ENCODE measurements at places on chromosomes 4 and X.
A peak's percentile ranks its signal among the peaks of the same experiment; 100 is the strongest.

- DNase-seq: no peak
Observed at GRCh38 chrX:99010957-99011356, 1399.1 kb downstream of the PCDH19 start.

GRCh38 chrX:136936183-136936549 is 55.6 kb upstream of the RBMX start:
- no peak for DNase-seq

DNA sequence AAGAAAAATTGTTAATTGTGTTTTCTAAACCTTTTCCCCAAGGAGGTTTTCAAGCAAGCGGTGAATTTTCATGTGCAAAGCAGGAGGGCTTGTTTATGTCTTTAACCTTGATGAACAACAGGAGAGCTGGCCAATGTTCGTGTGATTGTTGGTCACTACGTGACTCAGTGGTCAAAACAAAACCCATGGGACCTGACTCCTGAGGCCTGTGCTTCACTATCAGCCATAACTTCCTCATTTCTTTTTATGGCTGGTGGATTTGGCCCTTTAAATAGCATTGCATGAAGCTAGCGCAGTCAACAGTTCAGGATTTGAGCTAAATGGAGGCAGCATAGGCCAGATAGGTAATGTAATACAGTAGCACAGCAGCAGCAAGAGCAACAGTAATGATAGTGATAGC is 80.5 kb downstream of the MID1IP1 start:
- no peak for DNase-seq

- DNase-seq: no peak
Observed at GRCh38 chr4:105470766-105471165, 3.1 kb downstream of the PPA2 start.

- DNase-seq: no peak
Observed at GRCh38 chr4:96652158-96652557, 812.3 kb downstream of the PDHA2 start.

DNA sequence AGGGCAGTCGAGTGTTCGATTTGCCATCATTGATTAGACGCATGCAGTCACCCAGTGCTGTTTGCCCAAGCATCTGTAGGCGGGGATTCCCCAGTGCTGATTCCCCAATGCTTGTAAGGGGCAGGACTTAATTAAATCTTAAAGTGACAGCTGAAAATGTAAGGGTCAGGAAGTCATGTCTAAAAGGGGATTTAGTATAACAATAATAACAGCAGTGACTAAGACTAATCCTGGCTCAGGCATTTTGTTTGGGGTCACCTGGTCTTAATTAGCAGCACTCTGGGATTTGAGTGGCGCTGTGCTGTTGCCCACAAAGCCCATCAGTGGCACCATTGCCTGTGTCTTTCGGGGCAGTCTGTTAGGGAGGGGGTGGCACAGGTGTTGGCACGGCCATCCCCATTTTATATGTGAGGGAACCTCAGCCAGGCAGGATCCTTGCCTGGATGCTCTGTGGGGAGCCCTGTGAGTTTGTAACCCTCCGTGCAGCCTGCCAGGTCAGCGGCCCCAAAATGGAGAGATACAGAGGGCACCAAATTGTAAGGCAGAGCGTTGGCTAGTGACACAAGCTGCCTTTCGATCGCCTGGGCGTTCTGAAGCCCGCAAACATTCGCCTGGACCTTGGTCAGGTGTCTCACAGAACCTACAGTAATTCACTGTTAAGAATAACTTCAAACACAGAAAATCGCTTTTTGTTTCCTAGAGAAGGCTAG is 146.7 kb downstream of the TBL1X start:
- DNase-seq: no peak

GRCh38 chr4:1830642-1831228 is 25.2 kb downstream of the LETM1 start:
- no peak for DNase-seq

GRCh38 chr4:95272036-95272435 is 276.7 kb downstream of the UNC5C start:
- DNase-seq: no peak

DNA sequence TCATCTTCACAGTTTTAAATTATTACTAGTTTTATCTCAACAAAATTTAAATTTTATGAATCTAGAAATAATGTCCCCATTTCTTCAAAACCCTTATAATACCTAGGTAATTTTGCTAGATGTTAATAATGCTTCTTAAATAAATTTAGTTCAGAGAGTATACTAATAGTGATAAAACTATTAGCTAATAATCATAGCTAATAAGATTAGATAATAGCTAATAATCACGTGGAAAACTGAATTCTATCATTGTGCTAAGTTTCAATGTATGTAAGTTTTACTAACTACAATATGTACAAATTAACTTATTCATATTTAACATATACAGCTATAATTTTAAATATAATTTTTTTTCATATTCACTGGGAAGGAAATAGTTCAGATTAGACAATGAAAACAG is 10.2 kb downstream of the ANKRD17 start:
- no peak for DNase-seq

GRCh38 chr4:184282251-184282713 is 64.6 kb upstream of the ENPP6 start:
- DNase-seq: no peak

DNA sequence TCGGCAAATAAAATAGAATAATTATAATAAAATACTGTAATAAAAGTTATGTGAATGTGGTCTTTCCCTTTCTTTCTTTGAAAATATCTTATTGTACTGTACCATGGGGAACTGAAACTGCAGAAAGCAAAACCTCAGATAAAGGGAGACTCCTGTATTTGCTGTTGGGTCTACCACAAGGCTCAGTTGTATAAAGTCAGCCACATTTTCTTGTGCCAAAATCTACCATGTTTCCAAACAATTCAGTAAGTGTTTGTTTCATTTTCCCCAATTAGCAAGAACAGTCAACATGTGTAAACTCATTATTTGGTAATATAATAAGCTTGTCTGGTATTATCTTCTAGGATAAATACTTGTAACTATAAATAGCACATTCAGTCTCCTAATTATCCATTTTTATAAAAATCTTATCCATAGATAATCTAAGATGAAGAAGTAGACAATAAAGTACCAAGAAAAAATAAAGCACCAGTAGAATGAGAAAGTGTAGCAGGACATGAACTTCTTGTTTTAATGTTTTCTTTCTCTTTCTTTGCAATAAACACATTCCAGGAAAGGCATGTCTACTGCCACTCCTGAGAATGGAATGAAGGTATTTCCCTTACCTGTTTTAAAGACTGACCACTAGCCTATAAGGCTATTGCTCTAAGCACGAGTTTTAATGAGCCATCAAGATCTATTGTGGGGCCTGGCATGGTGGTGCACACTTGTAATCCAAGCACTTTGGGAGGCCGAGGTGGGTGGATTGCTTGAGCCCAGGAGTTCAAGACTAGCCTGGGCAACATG is 15.0 kb upstream of the OTUD4 start:
- DNase-seq: no peak

DNA sequence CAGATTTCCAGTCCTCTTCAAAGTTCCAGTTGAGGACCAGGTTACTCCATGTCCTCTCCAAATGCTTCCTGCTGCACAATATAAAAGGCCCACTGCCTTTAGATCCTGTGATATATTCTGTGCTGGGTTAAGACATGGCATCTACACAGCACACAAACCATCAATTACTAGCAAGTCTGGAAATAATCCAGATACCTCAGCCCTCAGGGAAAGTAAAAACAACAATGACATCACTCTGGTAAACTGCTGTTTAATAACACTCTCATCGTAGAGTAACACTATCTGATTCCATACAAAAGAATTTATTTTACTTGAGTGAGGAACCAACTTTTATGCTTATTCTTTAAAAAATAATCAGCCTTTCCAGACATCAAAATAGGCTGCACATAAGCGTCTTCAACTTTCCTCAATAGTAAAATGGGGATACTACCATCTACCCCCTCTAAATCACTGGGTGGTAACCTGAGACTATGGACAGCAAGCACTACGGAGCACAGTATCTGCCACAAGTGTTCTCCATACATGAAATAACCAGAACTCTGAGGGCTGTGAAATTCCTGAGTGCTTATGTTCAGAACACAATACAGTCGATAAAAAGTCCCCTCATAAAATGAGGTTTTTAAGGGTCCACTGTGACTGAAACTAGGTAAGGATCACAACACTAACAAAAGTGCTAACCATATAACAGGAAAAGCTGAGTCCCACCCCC is 53.4 kb downstream of the ABCG2 start:
- DNase-seq: no peak

- no peak for DNase-seq
Observed at GRCh38 chr4:138910195-138910913, 105.2 kb upstream of the NOCT start.

DNA sequence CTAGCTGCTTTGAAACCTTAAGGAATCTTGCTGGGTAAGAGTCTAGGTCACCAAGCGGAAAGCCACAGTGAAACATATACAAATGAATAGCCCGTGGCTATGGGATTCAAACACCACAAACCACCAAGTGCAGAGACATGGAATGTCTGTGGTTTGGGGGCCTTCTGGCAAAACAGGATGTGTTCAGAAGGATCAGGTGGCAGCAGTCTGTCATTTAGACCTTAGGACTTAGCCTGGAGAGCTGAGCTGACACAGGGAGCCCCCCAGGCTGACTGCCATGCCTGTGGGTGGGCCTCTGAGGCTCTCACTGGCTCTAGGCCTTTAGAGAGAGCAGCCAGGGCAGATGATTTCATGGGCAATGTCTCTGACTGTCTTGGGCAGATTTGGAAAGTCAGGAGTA is 225.6 kb downstream of the FBXW7 start:
- DNase-seq: no peak

DNA sequence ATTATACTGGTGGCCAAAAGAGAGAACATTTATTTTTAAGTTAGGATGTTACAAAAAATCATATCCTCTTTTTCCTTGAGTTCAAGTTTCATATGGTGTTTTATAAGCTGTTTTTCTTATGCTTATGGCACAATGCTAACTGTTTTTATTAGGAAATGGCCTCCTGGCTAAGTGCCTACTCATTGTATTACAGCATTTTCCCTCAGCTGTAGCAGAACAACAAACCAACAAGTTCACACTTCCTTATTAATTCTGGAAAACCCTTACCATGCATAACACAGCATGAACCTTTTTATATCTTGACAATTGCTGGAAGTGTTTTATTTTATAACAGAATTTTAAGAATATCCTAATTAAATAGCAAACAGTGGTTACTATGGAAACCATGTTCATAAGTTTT is 165.8 kb downstream of the GASK1B start:
- DNase-seq: peak; percentile 23

GRCh38 chrX:1178580-1179057 is 33.8 kb downstream of the CRLF2 start:
- no peak for DNase-seq

- DNase-seq: no peak
Observed at GRCh38 chrX:45164995-45165394, 35.7 kb downstream of the DIPK2B start.

DNA sequence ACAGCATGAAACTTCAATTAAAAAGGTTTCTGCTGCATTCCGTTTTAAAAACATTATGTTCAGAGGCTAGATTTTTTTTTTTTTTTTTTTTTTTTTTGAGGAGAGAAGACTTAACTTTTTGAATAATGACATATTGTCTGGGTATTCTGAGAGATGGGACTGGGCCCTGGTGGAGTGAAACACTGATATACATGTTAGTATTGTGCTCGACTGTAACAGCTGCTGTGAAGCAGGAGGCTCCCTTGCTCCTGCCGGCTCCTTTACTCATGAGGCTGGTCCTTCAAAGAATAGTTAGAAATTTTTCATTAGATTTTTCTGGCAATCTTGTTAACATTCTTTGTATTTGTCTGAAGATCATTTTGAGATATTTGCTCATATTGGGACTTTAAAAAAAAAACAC is 73.3 kb downstream of the TMEM131L start:
- no peak for DNase-seq

- peak; percentile 24 for DNase-seq
Observed at GRCh38 chr4:113756005-113756410, 5.5 kb downstream of the CAMK2D start.

DNA sequence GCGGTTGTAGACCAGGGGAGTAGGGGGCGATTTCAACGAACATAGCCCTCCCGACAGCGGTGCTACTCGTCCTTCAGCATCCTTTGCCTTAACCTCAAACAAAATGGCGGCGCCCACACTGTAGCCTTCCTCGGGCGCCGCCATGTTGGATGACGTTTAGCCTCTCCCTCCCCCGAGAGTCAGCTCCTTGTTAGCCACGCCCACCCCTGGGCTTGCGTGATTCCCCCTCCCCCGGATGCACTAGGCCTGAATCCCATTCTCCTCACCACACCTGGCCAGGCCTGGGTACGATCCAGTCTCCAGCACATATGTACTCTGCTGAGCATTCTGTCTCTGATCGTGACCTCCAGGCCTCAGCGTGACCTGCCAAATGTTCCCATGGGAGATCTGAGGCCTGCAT is 49.0 kb upstream of the ZNF157 start:
- DNase-seq: peak; percentile 71

- DNase-seq: no peak
Observed at GRCh38 chr4:1880332-1880731, 9.1 kb downstream of the NSD2 start.

DNA sequence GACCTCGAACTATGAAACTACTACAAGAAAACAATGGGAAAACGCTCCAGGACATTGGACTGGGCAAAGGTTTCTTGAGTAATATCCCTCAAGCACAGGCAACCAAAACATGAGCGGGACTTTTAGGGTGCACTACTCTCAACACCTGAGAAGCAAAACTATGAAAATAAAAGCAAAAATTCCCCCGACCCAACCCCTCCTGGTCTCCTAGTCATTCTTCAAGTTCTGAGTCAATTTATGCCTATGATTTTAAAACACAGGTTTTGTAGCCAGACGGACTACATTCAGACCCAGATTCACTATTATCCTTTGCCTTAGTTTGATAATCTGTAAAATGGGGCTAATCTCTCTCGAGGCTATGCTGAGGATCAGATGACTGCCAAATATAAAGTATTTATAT is 97.0 kb downstream of the SOWAHB start:
- DNase-seq: no peak

DNA sequence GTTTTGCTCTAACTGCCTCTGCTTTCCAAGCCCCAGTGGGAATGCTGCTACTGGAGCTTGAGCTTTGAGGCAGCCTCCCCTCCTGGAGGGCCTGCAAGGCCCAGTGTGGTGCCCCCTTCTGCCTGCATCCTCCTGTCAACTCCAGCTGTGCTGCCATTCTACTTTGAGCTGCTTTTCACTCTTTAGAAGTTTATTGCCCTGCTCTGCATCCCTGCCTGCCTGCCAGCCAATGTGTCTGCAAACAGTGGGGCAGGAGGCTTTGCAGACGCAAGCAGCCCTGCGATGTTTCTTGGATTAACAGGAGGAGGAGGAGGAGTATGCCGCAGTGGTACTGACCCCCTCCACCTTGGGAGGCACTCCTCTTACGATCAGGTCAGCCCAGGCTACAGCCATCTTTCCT is 16.4 kb downstream of the TMEM31 start:
- no peak for DNase-seq

DNA sequence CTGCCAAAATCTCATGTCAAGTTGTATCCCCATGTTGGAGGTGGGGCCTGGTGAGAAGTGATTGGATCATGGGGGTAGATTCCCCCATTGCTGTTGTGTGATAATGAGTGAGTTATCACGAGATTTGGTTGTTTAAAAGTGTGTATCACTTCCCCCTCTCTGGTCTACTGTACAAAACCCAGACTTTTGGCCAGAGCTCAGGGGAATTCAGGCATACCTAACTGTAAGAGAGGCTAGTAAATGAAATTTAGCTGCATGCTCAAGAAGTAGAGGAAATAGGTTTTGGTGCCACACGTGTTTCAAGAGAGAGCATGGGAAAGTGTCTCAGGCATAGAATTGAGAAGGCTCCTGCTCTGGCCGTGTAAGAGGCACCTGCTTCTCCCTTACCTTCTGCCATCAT is 190.5 kb upstream of the GALNTL6 start:
- no peak for DNase-seq

All from putamen (tissue), 1 donor.